ENCODE measurements at places on chromosomes 16 and 17.

- no peak for DNase-seq
Observed at GRCh38 chr16:31206776-31207175, 4.2 kb upstream of the PYCARD start.

- DNase-seq = peak; percentile 78
Observed at GRCh38 chr16:4116325-4117249, at the start of gene ADCY9. Gene ADCY9, minus strand, starts transcription at chr16:4116442. Its CDS starts 1,000 bp downstream, at chr16:4115442.

- peak; percentile 45 for DNase-seq
Observed at GRCh38 chr17:40433551-40434415, 9.5 kb upstream of the IGFBP4 start.

- DNase-seq = no peak
Observed at GRCh38 chr16:83568345-83568744, 239.4 kb upstream of the HSBP1 start.

GRCh38 chr16:13314633-13315032 lies 413.2 kb downstream of the SHISA9 start:
- DNase-seq = no peak

- peak; percentile 46 for DNase-seq
Observed at GRCh38 chr17:35666967-35667532, 64.4 kb upstream of the RASL10B start.

GRCh38 chr17:57869617-57870282 lies 19.9 kb upstream of the MRPS23 start:
- peak; percentile 90 for DNase-seq

DNA sequence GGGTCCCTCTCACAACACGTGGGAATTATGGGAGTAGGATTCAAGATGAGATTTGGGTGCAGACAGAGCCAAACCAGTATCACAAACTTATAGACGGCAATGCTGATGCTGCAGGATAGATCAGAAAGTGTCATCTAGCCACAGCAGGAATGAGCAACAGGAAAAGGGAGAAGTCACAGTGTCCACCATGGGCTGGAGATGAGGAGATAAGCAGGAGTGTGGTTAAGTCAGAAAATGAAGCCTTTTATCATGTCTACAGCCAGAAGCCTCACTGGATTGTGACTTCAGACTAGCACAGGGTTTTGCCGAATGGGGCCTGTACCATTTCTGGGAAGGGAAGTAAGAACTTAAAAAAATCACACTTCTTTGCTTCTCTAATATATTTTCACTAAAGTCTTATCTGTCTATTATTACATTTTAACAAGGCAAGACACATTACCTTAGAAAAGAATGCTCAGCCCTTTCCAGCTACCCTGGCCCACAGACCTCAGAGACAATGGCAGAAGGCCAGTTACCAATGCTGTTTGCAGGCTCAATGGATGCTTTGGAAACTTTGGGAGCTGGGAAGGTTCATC lies 490.2 kb upstream of the SALL1 start:
- peak; percentile 34 for DNase-seq

DNA sequence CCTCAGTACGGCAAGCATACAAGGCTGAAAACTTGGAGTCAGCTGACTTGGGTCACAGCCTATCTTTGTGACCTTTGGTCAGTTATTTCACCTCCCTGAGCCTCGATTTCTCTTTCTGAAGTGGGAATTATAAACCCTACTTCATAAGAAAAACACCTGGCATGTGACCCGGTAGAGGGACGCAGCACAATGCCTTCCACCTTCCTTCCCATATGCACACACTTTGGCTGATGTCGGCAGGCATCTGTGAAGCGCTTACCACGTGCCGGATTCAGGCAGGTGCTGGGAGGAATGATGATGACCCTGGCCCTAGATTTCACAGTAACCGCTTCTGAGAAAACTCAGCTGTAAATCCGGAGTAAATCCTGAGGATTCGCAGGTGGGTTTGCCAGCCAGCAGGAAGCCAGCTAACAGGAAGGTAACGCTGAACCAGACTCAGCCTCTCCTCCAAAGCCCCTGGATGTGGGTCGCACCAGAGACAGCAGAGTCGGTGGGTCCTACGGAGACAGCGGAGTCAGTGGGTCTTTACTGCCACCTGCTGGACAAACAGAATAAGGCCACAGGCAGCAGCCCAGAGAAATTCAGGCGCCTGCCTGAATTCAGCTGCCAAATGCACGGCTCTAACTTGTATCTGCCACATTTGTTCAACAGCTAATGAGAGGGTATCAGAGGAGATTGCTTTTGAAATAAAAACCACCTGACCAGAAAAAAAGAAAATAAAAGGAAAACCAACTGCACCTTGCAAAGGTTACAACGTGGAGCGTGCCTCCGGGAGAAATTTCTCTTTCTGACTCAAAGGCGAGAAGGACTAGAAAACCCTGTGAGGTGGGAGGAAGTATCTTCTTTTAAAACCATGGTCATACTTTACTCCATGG lies 16.6 kb downstream of the COPRS start:
- DNase-seq = peak; percentile 76

DNA sequence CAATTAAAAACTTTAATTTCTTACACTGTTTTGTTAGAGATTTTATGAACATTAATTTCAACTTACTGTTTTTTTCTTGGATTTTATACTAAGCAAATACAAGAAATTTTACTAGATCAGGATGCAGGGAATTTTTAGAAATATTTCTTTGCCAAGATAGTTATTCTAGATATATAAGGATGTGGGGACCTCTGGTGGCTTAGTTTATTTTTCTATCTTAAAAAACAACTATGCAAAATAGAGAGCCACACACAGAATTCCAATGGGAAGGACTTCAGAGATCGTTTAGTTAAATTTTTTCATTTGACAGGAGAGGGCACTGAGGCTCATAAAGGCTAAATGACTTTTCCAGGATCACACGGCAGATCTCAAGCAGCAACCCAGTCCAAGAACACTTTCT lies 23.0 kb upstream of the CAPNS2 start:
- DNase-seq = peak; percentile 69

GRCh38 chr16:30434852-30435251 lies 5.0 kb upstream of the DCTPP1 start:
- DNase-seq = no peak

GRCh38 chr17:82384730-82385481 lies 13.3 kb downstream of the UTS2R start:
- DNase-seq = peak; percentile 50

- DNase-seq = no peak
Observed at GRCh38 chr17:71176928-71177443, 943.8 kb upstream of the SOX9 start.

Data from ELR (cell line).